ENCODE measurements at places on chromosomes 3 and 15.

- no peak for DNase-seq
Observed at GRCh38 chr3:150583028-150583427, 20.1 kb upstream of the SELENOT start.

DNA sequence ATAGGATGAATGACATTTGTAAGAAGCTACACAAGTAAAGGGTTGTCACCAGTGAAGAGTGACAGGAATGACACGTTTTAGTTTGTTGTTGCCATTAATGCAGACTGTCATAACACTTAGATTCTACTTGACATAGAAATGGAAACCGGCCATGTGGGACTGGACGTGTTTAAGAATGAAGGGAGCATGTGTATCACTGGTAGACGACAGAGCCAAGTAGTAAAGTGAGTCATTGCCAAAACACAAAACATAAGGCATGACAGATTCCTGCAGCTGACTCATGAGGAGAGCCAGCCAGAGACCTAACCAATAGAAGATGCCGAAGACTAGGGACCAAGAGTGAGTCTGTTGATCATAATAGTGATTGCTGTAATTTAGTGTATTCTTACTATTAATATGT lies 106.2 kb upstream of the PLAAT1 start:
- DNase-seq: no peak

- no peak for DNase-seq
Observed at GRCh38 chr3:12425850-12426579, 58.3 kb upstream of the TSEN2 start.

DNA sequence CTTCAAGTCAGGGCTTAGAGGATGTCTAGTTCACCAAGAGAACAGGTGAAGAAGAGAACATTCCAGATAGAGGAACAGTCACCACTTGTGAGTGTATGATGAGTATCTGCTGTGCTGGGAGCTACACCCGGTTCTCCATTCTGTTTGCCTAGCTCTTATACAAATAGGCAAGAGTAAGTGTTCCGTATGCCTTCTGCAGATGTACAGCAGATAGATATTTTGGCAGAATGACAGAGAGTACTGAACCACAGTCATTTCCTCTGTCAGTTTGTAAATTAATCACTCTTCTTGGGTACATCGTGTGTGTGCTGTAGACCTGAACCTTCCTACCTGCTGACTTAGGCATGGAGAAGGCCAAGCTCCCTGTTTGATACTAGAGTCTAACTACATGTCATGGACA lies 108.3 kb upstream of the CTDSPL start:
- no peak for DNase-seq

- no peak for DNase-seq
Observed at GRCh38 chr3:48592519-48593087, 2.5 kb downstream of the COL7A1 start.

DNA sequence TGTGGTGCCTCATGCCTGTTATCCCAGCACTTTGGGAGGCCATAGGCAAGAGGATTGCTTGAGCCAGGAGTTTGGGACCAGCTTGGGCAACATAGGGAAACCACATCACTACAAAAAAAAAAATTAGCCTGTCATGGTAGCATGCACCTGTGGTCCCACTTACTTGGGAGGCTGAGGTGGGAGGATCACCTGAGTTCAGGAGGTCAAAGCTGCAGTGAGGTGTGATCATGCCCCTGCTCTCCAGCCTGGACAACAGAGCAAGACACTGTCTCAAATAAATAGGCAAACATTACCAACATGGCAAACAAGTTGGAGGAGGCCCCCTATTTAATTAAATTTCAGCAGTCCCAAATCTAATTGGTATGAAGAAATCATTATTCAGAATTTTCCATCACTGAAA lies 143.6 kb downstream of the PGPEP1L start:
- DNase-seq: no peak

Data from inflammatory macrophage treated with lipopolysaccharide for 4 hours (primary cell).